ENCODE measurements at places on chromosomes 4 and X.

DNA sequence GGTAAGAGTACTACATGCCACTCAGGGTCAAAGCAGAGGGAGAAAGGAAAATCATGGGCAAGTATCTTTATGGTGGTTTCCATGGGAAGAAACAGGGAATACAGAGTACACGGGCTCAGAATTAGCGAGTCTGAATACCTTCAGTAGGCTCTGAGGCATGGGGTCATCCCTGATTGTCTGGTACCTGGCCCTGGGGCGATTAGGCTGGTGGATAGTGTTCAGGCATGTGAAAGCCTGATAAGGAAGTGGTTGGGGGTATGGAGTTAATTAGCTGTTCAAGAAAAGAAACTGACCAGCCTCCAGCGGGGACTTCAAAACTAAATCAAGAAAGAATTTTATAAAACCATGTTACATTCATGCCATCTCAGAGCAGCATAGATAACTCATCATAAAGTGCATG, 518.8 kb downstream of the RAB28 start:
- no peak for DNase-seq

DNA sequence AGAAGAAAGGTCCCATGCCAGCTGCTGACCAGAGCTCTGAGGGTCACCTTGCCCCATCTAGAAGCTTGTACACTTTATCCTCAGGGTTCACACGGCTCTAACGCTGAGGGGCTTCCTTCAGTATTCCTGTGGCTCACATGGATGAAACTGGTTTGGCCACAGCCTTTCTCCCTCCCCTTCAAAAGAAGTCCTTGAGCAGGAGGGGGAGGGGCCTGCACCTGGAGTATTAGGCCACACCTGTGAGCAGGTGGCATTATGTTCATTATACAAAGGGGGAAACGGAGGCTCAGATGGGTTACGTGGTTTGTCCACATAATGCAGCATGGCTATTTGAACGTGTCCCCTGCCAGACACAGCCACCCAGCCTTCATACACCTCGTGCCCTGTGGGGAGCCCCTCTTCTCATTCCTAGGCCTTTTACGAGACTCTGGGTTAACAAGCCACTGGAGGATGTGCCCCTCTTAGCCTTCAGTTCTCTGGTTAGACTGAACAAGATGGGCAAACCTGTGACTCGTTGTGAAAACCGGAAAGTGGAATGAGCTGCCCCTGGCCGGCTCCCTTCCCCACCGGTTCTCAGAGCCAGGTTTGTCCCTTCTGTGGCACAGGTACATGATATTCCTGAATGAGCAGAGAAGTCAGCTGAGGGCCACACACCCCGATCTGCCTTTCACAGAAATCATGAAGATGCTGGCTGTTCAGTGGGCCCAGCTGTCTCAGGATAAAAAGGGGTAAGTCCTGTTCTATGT, 27.2 kb upstream of the JAKMIP1 start:
- peak; percentile 77 for DNase-seq

- DNase-seq, result no peak
These were observed 86.0 kb upstream of the AFAP1 start for GRCh38 chr4:8025668-8026067.

DNA sequence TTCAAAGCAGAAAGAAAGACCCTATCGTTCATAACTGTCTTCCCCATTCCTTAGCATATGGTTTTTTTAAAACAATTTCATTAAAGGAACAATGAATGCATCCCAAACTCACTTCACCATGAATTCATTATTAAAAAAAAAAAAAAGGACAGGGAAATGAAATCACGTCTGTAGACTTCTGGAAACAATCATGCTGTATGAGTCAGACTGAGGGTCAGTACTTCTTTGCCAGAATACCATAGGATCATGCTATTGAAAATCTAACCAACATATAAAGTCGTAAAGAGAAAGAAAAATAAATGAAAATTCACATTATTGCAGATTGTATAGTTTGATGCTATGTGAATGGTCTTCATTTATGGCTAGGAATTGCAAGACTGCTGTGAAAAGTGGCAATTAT, 144.4 kb downstream of the PCDH18 start:
- no peak for DNase-seq

DNA sequence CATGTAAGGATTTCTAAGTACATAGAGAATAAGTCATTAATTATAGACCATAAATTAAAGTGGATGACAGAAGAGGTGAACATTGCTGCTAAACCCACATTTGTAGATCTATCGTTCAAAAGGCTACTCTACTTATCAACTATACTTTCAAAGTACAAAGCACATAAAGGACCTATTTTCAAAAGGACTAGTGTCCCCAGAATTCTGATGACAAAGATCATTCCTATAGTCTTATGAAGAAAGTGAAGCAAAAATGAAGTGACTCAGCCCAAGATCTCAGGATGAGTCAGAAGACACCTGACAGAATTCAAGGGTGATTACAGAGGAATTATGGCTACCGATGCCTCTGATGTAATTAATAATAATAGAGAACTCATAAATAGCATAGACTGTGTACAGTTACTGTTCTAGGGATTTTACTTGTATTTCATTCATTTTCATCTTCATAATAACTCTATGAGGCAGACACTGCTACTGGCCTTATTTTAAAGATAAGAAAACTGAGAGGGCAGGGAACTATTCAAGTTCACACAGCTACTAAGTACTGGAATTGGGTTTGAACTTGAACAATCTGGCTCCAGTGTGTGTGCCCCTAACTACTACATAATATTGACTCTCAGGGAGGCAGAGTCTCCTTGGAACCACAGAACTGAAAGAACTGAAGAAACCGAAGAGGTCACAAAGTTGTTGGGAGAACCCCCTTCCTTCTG, 17.1 kb downstream of the USP46 start:
- DNase-seq, result no peak

Data from NCI-H2029 (cell line).